Activated CD4-positive, alpha-beta memory T cell treated with anti-CD3 and anti-CD28 coated beads for 36 hours (primary cell): ENCODE measurements at places on chromosomes 4 and X.

DNA sequence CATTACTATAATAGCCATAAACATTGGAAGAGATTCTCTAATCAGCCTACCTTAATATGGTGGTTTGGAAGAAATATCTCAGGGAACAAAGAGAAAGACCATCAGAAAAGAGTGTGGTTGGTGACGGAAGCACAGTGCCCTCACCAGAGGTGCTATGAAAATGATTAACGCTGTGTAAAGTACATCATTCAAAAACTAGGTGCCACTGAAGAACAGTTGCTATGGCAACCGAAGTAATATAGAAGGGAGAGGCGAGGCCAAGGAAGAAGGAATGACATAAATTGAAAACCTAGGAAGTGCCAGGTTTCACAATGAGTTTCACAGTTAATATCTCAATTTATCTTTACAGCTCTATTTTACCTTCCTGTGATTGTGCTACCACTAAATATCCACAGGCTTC is 57.0 kb upstream of the ARSJ start:
- DNase-seq, result no peak

DNA sequence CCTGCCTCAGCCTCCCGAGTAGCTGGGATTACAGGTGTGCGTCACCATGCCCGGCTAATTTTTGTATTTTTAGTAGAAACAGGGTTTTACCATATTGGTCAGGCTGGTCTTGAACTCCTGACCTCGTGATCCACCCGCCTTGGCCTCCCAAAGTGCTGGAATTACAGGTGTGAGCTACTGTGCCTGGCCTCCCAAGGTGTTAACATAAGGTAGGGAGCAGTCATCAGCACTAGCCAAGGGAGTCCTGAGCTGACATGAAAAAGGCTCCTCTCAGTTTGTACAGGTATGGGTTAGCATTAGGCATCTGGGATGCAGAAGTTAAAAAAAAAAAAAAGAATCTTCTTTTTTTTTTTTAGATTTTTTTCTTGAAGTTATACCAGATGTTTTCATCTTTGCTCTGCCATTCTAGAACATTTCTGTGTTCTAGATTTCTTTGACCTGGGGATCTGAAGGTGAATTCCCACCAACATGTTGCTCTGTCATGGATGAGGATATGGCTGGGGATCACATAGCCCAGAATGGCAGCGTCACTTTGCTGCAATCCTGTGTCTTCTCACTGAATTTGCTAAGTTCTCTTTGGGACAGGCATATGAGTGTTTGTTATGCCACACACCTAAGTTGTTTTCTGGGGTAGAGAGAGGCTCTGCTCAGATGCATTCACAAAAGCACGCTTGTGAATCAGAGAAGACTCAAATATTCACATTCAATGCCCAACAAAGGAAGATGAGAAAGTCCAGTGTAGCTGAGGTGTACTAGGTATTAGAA is 24.4 kb upstream of the PLA2G12A start:
- no peak for DNase-seq

DNA sequence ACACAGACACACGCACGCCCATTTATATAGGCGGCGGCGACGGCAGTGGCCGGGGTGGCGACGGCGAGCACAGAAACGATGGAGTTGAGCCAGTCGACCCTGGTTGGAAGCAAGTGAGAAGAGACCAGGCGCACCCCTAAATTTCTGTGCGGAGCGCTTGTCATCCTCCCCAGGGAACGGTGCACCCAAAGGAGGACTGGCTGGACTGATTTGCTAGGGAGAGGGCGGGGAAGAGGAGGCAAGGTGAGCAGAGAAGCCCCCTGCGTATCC is 302 bp downstream of the NHS start:
- no peak for DNase-seq

DNA sequence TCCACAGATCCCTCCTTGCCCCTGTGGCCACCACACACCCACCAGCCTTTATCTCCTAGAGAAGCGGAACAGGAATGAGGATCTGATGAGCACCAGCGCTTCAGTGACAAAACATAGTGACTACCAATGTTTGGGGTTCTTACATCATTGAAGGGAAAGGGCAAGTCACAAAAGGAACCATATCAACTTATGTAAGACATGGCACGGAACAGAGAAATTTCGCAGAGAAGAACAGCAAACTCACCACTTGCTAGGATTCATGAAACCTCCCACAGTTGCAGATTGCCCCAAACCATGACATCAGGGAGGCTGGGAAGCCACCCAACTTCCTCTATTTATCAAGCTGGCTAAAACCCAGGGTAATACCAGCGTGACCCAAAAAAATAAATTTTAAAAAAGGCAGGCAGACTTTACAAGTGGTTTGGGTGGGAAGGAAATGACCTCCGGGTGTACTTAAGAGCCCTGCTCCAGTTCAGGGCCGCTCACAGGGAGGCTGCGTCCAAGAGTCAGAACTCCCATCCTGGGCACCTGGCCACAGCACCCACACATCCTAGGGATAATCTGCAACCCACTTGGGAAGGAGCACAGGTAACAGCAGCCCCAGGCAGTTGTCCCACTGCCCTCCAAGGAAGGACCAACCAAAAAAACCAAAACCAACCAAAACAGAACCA is 36.0 kb downstream of the ADGRG2 start:
- DNase-seq, result no peak

DNA sequence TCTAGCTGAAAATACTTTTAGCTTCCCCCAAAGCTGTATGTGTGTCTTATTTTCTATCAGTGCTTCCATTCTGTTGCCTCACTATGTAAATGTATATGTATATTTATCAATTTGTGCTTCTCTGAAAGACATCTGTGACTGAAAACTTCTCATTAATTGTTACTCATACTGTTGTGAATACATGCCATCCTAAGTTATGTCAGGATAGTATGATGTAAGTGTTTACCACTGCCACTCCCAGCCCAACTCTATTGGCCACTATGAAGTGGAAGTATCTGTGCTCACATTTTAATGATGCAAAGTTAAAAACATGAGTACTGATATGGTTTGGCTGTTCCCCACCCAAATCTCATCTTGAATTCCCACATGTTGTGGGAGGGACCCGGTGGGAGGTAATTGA is 24.4 kb downstream of the GATB start:
- DNase-seq, result no peak

DNA sequence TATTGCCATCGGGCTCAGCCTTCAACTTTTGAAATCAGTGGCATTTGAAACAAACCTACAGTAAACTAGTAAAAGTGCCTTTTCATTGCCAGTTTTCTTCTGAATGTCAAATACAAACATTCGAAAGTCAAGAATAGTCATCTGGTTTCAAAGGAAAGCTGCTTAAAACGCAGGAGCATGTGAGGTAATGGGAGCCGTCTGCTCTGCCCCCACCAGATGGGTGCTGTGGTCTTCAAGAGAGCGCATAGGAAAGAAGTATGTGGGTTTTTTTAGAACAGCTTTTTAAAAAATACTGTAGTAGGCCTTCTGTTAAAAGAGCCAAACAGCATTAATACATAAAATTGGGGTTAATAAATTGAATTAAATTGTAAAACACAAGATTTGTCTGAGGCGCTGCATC is 88.6 kb downstream of the STOX2 start:
- no peak for DNase-seq

- no peak for DNase-seq
These were observed 22.7 kb upstream of the SEPTIN11 start for GRCh38 chr4:76926841-76927240.

- no peak for DNase-seq
These were observed 17.9 kb upstream of the EXOSC9 start for GRCh38 chr4:121783210-121783609.

DNA sequence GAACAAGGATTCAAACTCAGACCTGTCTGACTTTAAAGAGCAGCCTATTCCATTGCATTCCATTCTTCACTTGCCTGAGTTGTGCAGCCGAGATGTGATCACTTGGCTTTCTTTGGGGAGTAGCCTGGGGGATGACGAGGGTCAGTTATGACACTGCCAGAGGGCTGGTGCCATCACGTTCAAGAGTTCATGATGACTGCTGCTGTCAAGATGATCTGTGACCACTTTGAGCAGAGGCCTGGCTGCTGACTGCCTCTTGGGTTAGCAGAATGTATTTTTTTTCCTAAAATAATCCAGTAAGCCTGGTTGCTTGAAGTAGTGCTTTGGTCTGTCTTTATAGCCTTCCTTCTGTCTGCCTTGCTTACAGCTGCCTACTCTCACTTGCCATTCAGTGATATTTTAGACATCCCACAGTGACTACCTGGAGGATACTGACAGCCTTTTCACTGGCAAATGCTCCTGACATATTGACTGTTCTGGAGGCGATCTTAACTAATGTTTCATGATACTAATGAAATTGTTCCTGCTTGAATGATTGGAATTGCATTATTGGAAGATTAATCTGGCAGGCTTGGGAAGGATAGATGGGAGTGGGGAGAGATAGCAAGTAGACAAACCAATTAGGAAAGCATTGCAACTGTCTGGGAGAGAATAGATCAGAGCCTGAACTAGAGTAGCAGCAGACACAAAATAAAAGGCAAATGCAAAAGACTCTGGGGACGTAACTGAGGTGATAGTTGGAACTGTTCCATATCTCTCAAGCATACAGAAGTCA is 221.6 kb upstream of the LCORL start:
- no peak for DNase-seq

GRCh38 chr4:158933236-158933635 is 164.4 kb downstream of the FNIP2 start:
- DNase-seq, result no peak

GRCh38 chr4:186813377-186814068 is 89.9 kb upstream of the FAT1 start:
- DNase-seq, result no peak

- no peak for DNase-seq
These were observed 149.2 kb upstream of the RAI2 start for GRCh38 chrX:18010253-18010652.

DNA sequence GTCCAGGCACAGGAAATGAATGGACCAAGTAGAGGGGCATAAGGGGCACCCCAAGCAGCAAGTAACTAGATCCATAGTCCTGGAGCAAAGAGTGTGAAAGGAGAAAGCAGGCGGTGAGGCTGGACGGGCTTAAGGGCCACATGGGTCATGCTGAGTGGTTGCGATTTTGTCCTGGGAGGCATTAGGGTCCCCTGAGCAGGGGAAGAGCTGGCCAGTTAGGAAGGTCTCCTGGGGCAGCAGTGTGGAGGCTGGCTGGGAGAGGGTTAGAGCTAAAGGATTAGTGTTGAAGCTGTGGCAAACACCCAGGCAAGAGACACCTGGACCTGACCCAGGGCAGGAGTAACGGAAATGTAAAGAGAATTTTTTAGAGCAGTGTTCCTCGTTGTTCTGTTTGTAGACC is 26.5 kb downstream of the MYOZ2 start:
- DNase-seq, result no peak

DNA sequence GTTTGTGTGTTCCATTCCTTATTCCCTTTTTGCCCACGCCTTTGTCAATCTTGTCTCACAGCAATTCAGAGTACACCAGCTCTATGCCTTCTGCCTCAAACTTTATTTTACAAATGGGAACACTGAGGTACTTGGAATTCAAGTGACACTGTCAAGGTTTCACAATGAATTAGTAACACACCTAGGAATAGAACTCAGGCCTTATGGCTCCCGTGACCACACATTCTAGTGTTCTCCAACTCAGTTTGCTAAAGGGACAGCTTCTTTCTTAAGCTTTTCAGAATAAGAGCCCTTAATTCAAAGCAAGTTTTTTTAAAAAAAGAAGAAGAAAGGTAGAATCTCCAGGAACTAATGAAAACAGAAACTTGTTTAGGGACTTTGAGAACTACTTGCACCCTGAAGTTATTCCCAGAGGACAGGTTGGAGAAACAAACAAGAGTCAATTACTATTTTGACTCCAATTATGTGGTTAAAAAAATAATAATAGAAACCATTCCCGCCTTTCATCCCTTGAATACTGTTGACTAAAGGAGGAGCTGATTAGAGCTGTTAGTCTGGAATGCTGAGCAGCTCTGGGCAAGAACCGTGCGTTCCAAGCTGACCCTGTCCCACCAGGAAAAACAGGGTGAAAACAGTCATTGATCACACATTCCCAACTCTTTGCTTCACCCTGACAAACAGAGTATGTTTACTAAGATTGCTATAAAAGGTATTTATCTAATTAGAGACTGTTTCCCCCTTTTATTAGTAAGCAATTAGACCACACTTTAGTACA is 408.8 kb upstream of the CNKSR2 start:
- no peak for DNase-seq

DNA sequence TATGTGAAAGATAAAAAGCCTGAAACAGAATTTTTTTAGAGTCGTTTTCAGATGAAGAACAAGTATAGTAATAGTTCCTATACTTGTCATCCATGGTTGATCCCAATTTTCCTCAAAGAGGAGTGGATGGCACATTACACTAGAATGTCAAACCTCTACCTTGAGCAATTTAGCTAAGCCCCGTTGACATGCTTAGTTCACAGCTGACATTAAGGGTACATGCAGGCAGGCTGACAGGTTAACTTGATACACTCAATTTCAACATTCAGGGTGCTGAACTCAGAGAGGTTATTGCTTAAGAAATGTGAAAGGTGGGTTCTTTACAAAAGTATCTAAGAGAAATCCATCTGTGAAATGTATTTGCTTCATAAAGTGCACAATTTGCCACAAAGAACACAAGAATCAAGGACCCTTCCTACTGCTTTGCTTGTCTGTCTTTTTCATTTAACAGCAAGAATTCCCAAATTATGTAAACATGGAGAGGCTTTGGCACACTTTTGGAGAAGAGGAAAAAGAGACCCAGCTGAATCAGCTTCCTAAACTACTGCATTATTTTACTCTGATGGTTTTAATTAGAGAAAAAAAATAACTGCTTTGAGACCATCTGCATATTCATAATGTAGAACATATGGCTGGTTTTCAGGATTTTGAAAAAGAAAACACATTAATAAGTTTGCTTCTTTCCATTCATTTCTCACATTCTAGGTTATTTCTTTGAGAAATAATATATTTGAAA is 122.5 kb upstream of the DDIT4L start:
- no peak for DNase-seq

- DNase-seq, result no peak
These were observed 158.1 kb downstream of the LHFPL1 start for GRCh38 chrX:112521676-112522075.

- no peak for DNase-seq
These were observed 1.5 kb downstream of the BEND4 start for GRCh38 chr4:42150653-42151567.

DNA sequence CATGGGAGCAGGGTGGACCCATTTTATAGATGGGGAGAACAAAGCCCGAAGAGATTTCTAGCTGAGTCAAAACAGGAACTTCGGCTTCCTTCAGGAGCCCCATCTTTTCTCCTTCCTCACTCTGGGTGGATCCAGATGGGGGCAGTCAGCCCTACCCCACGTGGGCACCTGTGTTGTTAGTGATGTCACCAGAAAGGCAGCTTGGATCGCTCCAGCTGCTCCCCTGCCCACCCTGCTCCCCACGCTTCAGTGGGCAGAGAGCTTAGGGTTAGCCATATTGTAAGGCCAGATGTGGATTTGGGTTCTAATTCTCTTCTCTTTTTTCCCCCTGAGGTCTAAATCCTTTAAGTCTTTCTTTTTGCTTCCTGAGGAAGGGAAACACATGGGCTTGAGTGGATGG is 132.3 kb upstream of the PJA1 start:
- DNase-seq, result no peak
